ENCODE measurements at places on chromosomes 13 and 19.

GRCh38 chr13:97568850-97569249, 134.9 kb downstream of the RAP2A start:
- H3K4me3 ChIP-seq: no peak overlapping the region
- H3K36me3 ChIP-seq: no peaks in the 10 kb centered on the region
- DNase-seq: no peak
- H3K27me3 ChIP-seq: no peaks in the 10 kb centered on the region
- H3K27ac ChIP-seq: no peak overlapping the region
- peaks cover 40% of the 10 kb centered on the region for H3K4me1 ChIP-seq

DNA sequence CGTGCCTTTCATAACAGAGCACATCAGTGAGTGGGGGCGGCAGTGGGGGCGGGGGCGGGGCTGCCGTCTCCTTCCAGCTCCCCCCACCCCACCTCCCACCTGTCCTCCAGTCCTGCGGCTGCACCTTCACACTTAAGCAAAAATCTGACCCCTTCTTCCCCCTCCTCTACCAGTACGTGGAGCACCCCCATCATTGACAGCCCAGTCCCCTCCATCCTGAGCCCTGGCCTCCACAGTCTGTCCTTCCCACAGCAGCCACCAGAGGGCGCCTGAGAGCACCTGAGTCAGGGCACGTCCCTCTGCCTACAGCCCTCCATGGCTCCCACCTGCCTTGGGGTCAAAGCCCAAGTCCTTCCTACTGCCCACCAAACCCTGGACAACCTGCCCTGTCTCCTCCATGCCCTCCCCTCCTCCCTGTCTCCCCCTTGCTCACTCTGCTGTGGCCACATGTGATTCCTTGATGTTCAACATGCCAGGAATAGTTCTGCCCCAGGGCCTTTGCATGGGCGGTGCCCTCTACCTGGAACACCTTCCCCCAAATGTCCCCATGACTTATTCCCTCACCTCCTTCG, 4.0 kb downstream of the EBI3 start:
- H3K27ac ChIP-seq: peak overlapping the region; percentile 64
- no peaks in the 10 kb centered on the region for H3K36me3 ChIP-seq
- H3K4me1 ChIP-seq: peaks cover 47% of the 10 kb centered on the region
- peak overlapping the region; percentile 65 for H3K4me3 ChIP-seq

DNA sequence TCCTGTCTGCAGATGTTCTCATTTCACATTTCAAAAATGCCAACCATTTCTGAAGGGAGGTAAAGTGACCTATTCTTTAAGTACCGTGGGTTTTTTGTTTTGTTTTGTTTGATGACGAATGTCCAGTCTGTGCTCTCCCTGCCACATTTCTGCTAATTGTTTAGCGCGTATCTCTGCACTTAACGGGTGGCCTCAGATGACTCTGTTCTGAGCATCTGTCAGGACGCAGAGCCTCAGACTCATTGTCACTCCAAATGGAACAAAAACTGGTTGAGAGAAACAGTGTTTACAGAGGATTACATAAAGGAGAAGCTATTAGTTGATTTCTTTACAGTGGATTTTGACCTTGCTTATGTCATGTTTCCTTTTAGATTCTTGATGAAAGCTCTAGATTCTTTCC, 23.7 kb downstream of the TPP2 start:
- H3K27ac ChIP-seq: no peak overlapping the region
- no peak overlapping the region for H3K4me3 ChIP-seq
- no peaks in the 10 kb centered on the region for H3K27me3 ChIP-seq
- H3K36me3 ChIP-seq: peaks cover 14% of the 10 kb centered on the region

- peak; percentile 85 for DNase-seq
- no peak overlapping the region for H3K4me3 ChIP-seq
- H3K36me3 ChIP-seq: no peaks in the 10 kb centered on the region
- H3K4me1 ChIP-seq: no peaks in the 10 kb centered on the region
Measured at GRCh38 chr19:4768934-4769777, 22.4 kb upstream of the FEM1A start.

- peaks cover 25% of the 10 kb centered on the region for H3K4me1 ChIP-seq
- no peaks in the 10 kb centered on the region for H3K27me3 ChIP-seq
- no peaks in the 10 kb centered on the region for H3K36me3 ChIP-seq
- peak; percentile 59 for DNase-seq
- H3K4me3 ChIP-seq: peak overlapping the region; percentile 67
- no peak overlapping the region for H3K27ac ChIP-seq
Measured at GRCh38 chr19:17996826-17997316, 11.1 kb upstream of the ARRDC2 start.

- H3K4me1 ChIP-seq: no peaks in the 10 kb centered on the region
- H3K36me3 ChIP-seq: no peaks in the 10 kb centered on the region
- no peak overlapping the region for H3K4me3 ChIP-seq
- H3K27me3 ChIP-seq: no peaks in the 10 kb centered on the region
Measured at GRCh38 chr13:34462843-34463242, 479.2 kb upstream of the NBEA start.

DNA sequence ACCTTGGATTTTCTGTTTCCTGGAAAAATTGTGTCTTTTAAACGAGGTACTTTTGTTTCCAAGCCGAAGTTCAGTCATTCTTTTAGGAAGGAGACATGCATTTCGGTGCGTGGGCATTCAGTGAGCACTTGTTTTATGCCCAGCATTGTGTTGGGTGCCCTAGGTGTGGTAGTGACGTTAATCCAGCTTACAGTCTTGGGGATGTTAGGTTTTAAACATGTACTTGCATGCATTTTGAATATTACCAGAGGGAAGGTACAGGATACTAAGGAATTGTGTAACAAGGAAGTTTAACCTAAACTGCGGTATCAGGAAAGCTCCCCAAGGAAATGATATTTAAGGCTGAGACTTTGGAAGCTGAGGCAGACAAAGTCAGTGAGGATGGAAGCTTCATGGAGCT, 66.3 kb downstream of the ARHGAP35 start:
- DNase-seq: no peak
- peaks cover 13% of the 10 kb centered on the region for H3K36me3 ChIP-seq

DNA sequence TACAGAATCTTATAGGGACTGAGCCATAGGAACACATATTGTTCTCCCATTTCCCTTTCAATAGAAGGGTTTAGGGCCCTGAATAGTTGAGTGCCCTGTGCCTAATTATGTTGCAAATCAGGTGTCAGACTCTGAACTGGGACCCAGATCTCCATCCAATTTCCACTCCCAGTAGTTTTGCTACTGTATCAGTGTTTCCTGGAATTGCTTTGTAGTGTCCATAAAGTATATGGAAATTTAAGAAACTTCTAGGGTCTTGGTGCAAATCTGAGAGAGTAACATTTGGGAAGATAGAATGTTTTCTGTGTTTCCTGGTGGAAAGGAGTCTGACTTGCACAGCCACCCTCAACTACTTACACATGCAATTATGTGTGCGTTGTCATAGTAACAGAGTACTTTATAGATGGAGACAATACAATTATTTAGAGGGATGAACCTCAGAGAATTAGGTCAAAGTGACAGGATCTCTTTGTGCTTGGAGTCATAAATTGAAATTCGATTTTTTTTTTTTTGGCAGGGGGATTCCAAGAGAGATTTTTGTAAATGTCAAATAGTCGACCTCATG, 646 bp upstream of the SLC10A2 start:
- DNase-seq: no peak
- no peaks in the 10 kb centered on the region for H3K4me1 ChIP-seq
- no peaks in the 10 kb centered on the region for H3K36me3 ChIP-seq
- H3K27me3 ChIP-seq: no peaks in the 10 kb centered on the region
- no peak overlapping the region for H3K27ac ChIP-seq
- no peak overlapping the region for H3K4me3 ChIP-seq

- DNase-seq: peak; percentile 29
- peaks cover 28% of the 10 kb centered on the region for H3K4me1 ChIP-seq
- H3K27ac ChIP-seq: peak overlapping the region; percentile 81
- no peaks in the 10 kb centered on the region for H3K36me3 ChIP-seq
- H3K27me3 ChIP-seq: no peaks in the 10 kb centered on the region
Measured at GRCh38 chr13:50910485-50910805, 854 bp downstream of the RNASEH2B start.

GRCh38 chr13:48125794-48126228, 30.9 kb upstream of the MED4 start:
- H3K4me1 ChIP-seq: peaks cover 45% of the 10 kb centered on the region
- peak; percentile 25 for DNase-seq
- H3K27me3 ChIP-seq: no peaks in the 10 kb centered on the region

- no peak overlapping the region for H3K4me3 ChIP-seq
- no peaks in the 10 kb centered on the region for H3K27me3 ChIP-seq
- no peak for DNase-seq
- no peak overlapping the region for H3K27ac ChIP-seq
- no peaks in the 10 kb centered on the region for H3K4me1 ChIP-seq
Measured at GRCh38 chr19:27679905-27680304, 1533.0 kb downstream of the UQCRFS1 start.

- H3K27me3 ChIP-seq: no peaks in the 10 kb centered on the region
- no peak for DNase-seq
- peaks cover 4% of the 10 kb centered on the region for H3K36me3 ChIP-seq
- no peak overlapping the region for H3K4me3 ChIP-seq
- H3K27ac ChIP-seq: no peak overlapping the region
Measured at GRCh38 chr13:27628081-27628480, 6.4 kb downstream of the POLR1D start.

GRCh38 chr19:2139385-2140137, 11.8 kb downstream of the AP3D1 start:
- H3K36me3 ChIP-seq: peaks cover 16% of the 10 kb centered on the region
- H3K4me3 ChIP-seq: no peak overlapping the region
- no peaks in the 10 kb centered on the region for H3K4me1 ChIP-seq

DNA sequence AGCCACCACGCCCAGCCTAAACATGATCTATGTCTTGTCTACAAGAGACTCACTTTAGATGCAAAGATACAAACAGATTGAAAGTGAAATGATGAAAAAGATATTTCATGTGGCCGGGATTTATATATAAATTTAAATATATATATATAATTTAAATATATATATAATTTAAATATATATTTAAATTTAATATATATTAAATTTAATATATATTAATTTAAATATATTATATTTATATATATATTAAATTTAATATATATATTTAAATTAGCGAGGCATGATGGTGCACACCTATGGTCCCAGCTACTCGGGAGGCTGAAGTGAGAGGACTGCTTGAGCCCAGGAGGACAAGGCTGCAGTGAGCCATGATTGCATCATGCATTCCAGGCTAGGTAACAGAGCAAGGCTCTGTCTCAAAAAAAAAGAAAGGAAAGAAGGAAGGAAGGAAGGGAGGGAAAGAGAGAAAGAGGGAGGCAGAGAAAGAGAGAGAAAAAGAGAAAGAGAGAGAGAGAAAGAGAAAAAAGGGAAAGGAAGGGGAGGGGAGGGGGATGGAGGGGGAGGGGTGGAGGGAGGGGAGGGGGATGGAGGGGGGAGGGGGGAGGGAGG, 7.0 kb upstream of the EVI5L start:
- H3K27ac ChIP-seq: no peak overlapping the region
- peaks cover 1% of the 10 kb centered on the region for H3K27me3 ChIP-seq
- H3K36me3 ChIP-seq: no peaks in the 10 kb centered on the region
- H3K4me3 ChIP-seq: no peak overlapping the region
- DNase-seq: no peak
- no peaks in the 10 kb centered on the region for H3K4me1 ChIP-seq

DNA sequence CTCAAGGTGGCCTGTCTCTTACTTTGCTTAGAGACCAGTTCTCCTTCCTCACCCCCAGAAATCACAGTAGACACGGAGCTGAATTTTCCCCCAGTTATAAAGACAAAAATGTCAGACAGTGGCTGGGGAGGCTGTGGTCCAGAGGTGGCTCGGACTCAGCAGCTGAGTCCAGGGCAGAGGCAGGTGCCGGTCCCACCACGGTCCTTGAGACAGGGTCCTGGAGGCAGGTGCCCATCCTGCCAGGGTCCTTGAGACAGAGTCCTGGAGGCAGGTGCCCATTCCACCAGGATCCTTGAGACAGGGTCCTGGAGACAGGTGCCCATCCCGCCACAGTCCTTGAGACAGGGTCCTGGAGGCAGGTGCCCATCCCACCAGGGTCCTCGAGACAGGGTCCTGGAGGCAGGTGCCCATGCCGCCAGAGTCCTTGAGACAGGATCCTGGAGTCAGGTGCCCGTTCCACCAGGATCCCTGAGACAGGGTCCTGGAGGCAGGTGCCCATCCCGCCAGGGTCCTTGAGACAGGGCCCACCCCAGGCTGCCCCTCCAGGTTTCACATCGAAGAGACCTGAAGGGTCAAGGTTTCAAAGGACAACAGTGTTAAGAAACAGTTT, 23.1 kb downstream of the PEPD start:
- H3K4me3 ChIP-seq: no peak overlapping the region
- no peaks in the 10 kb centered on the region for H3K27me3 ChIP-seq
- no peak for DNase-seq
- H3K27ac ChIP-seq: no peak overlapping the region

DNA sequence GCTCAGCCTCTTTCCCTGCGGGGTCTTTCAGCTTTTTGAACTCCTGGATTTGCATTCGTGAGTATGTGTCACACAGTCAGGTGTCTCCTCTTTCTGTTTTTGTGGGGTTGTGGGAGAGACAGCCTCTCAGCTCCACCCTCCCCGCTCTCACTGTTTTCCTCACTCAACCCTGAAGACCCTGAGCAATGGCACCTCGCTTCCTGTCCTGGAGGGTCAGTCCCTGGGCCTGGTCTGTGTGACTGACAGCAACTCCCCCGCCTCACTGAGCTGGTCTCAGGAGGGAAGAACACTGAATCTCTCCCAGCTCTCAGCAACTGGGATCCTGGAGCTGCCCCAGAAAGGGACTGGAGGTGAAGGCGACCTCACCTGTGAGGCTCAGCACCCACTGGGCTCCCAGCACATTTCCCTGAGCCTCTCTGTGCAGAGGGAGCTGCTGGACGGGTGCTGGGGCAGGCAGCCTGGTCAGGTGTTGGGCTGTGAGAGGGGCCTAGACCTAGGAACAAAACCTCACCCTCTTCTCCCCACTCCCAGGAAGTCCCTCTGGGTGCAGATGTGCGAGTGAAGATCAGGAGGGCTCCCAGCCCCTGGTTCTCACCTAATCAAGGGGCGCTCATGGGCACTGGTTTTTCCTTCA, 4.2 kb upstream of the SIGLEC7 start:
- H3K36me3 ChIP-seq: no peaks in the 10 kb centered on the region
- no peak for DNase-seq
- H3K27ac ChIP-seq: no peak overlapping the region
- no peaks in the 10 kb centered on the region for H3K4me1 ChIP-seq
- peaks cover 4% of the 10 kb centered on the region for H3K27me3 ChIP-seq
- H3K4me3 ChIP-seq: no peak overlapping the region

- no peaks in the 10 kb centered on the region for H3K27me3 ChIP-seq
- H3K27ac ChIP-seq: no peak overlapping the region
- no peaks in the 10 kb centered on the region for H3K36me3 ChIP-seq
- no peak for DNase-seq
Measured at GRCh38 chr13:40306817-40307216, 359.6 kb downstream of the FOXO1 start.

- DNase-seq: no peak
- H3K27me3 ChIP-seq: no peaks in the 10 kb centered on the region
- H3K27ac ChIP-seq: no peak overlapping the region
- no peak overlapping the region for H3K4me3 ChIP-seq
- peaks cover 15% of the 10 kb centered on the region for H3K4me1 ChIP-seq
Measured at GRCh38 chr19:3698386-3698950, 1.8 kb downstream of the PIP5K1C start.

GRCh38 chr13:23320926-23321534, 112.5 kb downstream of the SACS start:
- H3K27me3 ChIP-seq: no peaks in the 10 kb centered on the region
- H3K4me1 ChIP-seq: 0 out of 2 replicates have a peak, but pooled peaks cover 7% of the 10 kb centered on the region
- H3K27ac ChIP-seq: no peak overlapping the region
- no peaks in the 10 kb centered on the region for H3K36me3 ChIP-seq
- no peak for DNase-seq

Measured in HepG2 (cell line).